ENCODE measurements at places on chromosomes 5 and 9.

DNA sequence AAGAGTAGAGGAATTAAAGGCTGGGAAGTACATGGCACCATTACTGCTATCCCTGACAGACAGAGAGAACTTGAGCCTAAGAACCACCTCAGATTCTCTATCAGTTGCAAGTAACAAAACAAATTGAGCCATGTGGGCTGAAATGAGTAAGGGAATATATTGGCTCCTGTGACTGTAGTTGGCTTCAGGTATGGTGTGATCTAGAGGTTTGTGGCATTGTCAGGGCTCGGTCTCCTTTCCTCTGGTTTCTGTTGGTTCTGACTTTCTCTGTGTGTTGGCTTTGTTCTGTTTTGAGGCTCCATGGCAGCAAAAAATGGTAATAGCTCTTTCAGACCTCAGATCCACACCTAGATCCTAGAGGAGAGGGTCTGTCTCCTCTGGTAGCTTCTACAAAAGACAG lies 5.7 kb downstream of the GALNT10 start:
- DNase-seq: no peak

DNA sequence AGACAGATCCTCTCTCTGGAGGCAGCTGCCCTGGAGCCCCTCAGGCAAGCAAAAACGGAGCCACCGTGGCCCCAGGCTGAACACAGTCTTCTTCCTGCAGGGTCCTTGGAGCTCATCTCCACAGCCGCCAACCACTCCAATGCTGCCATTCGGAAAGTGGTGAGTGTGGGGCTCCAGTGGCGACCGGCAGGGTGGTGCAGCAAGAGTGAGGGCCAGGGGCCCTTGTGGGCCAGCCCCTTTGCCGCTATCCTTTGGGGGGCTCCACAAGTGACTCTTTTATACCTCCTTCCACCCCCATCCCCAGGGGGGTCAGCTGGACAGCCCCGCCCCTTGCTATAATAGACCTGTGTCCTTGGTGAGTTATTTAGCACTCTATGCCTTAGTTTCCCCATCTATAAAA lies 47.4 kb upstream of the SUSD3 start:
- no peak for DNase-seq

GRCh38 chr9:130893341-130894101 lies 3.1 kb downstream of the QRFP start:
- no peak for DNase-seq

DNA sequence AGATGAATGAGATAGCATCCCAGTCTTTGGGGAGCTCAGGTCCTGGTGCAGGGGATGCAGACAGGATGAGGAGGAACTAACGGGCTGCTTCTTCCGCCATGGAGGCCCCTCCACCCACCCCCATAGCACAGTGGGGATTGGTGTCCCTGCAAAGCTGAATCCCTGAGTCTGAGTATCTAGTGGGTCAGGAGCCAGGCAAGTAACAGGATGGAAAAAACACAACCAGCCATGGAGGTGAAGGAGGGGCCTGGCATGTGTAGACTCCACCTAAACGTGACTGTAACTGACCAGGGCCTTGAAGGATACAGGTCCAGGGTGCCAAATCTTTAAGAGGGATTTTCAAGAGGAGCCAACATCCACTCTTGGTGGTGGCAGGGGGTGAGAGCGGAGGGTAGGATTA lies 327.8 kb upstream of the MSX2 start:
- DNase-seq: no peak

- peak; percentile 91 for DNase-seq
Observed at GRCh38 chr5:167699432-167699831, 592.0 kb upstream of the WWC1 start.

Data from RWPE2 (cell line).